Activated CD8-positive, alpha-beta T cell treated with anti-CD3 and anti-CD28 coated beads, Interleukin-2, amount 10 ng/mL, durations not matched to agents 7 days and 5 days (primary cell): ENCODE measurements at places on chromosomes 6 and 20. TPM values are rescaled to one million over a fixed set of nuclear protein-coding genes. Genes with fewer than 3 reads are reported as not detected.
A peak's percentile ranks its signal among the peaks of the same experiment; 100 is the strongest.

Gene AGPAT1
- 46.6 TPM for total RNA-seq

DNA sequence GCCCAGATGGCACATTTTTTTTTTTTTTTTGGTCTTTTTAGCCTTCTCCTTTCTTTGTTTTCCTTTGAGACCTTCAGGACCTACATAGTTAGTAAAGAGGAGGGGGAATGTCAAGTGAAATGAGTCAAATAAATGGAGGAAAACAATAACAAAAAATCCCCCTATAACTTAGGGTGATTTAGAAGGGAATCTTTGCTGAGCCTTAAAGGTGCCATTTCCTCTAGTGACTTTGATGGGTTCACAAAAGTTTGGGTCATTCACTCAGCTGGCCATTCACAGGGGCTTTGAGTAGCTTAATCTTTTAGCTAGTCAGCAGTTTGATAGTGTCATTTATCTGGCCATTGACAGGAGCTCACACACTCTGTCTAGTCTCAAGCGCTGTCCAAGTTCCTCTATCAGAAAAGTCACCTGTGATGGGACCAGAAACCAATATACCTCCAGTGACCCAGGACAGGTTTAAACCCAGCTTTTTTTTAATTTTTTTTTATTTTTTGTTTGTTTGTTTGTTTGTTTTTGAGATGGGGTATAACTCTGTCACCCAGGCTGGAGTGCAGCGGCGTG is 275.1 kb upstream of the PRDM1 start:
- DNase-seq = no peak
- peaks cover 5% of the 10 kb centered on the region for H3K36me3 ChIP-seq

Gene RCAN2
- not detected for total RNA-seq

DNA sequence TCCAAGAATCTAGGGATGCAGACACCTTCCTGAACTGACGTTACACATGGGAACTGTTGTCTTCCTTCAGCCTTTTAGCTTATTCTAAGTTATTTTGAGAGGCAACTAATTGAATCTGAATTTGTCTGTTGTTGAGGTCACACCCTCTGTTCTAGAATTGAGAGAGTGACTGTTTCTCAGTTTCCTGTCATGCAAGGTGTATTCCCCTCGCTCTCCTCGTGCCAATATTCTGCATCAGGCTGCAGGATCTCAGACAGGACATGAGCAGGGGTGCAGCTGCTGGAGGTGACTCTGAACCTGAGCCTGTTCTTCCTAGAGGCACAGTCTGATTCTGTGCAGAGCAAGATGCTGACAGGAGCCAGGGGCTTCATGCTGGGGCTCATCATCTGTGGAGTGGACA is 52.5 kb downstream of the HLA-DPB1 start:
- H3K4me3 ChIP-seq = no peak overlapping the region
- peaks cover 5% of the 10 kb centered on the region for H3K4me1 ChIP-seq
- peaks cover 2% of the 10 kb centered on the region for H3K36me3 ChIP-seq
- H3K27me3 ChIP-seq = peaks cover 38% of the 10 kb centered on the region
- no peak for DNase-seq
- no peak overlapping the region for H3K27ac ChIP-seq

Gene BACH2
- 61.3 TPM for total RNA-seq

- no peaks in the 10 kb centered on the region for H3K36me3 ChIP-seq
- peaks cover 9% of the 10 kb centered on the region for H3K4me1 ChIP-seq
- H3K27me3 ChIP-seq = peaks cover 2% of the 10 kb centered on the region
Measured at GRCh38 chr6:144133225-144133821, 17.0 kb upstream of the STX11 start.

Gene CYP24A1
- total RNA-seq = not detected

- no peaks in the 10 kb centered on the region for H3K27me3 ChIP-seq
- no peaks in the 10 kb centered on the region for H3K4me1 ChIP-seq
- H3K27ac ChIP-seq = no peak overlapping the region
- DNase-seq = no peak
- no peak overlapping the region for H3K4me3 ChIP-seq
- H3K36me3 ChIP-seq = no peaks in the 10 kb centered on the region
Measured at GRCh38 chr6:164859816-164860215, 449.6 kb downstream of the C6orf118 start.

- peaks cover 80% of the 10 kb centered on the region for H3K36me3 ChIP-seq
- H3K4me3 ChIP-seq = peak overlapping the region; percentile 87
- H3K27ac ChIP-seq = peak overlapping the region; percentile 41
- peaks cover 89% of the 10 kb centered on the region for H3K4me1 ChIP-seq
- no peaks in the 10 kb centered on the region for H3K27me3 ChIP-seq
Measured at GRCh38 chr6:106101466-106101865, 15.3 kb downstream of the PRDM1 start.

GRCh38 chr6:111858347-111858746 is 14.9 kb downstream of the FYN start:
- DNase-seq = no peak
- peaks cover 85% of the 10 kb centered on the region for H3K4me1 ChIP-seq
- H3K27me3 ChIP-seq = no peaks in the 10 kb centered on the region
- H3K36me3 ChIP-seq = peaks cover 35% of the 10 kb centered on the region
- H3K27ac ChIP-seq = peak overlapping the region; percentile 67

DNA sequence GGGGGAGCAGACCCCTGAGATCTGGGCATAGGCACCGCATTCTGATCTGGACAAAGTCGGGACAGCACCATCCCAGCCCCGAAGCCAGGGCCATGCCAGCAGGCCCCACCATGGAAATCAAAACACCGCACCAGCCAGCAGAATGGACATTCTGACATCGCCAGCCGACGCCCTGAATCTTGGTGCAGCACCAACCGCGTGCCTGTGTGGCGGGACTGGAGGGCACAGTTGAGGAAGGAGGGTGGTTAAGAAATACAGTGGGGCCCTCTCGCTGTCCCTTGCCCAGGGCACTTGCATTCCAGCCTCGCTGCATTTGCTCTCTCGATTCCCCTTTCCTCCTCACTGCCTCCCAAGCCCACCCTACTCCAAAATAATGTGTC is 2.0 kb downstream of the NNAT start:
- no peaks in the 10 kb centered on the region for H3K27me3 ChIP-seq
- H3K27ac ChIP-seq = no peak overlapping the region
- no peak for DNase-seq
- H3K4me1 ChIP-seq = peaks cover 33% of the 10 kb centered on the region
- no peak overlapping the region for H3K4me3 ChIP-seq
